ENCODE measurements at places on chromosomes 13 and 19.

- DNase-seq: no peak
Measured at GRCh38 chr13:49536144-49536873, 40.6 kb downstream of the PHF11 start.

- DNase-seq: no peak
Measured at GRCh38 chr19:40088299-40089047, 2.3 kb downstream of the ZNF780A start.

DNA sequence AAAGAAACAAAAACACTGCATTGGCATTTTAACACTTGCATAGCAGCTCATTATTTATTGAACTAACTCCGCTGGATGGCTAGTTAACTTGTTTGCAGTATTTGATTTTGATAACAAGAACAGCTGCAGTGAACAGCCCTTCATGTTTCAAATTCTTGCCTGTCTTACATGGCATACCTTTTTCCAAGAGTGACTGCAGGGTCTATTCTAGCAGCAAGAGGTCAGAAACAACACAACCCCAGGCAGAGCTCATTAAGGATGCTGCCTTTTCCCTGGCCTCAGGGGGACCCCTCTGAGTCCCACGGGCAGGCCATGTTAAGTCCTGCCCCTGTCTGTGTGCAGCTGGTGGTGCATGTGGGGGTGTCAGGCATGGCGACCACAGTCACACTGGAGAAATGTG, 16.6 kb downstream of the PGPEP1 start:
- no peak for DNase-seq

DNA sequence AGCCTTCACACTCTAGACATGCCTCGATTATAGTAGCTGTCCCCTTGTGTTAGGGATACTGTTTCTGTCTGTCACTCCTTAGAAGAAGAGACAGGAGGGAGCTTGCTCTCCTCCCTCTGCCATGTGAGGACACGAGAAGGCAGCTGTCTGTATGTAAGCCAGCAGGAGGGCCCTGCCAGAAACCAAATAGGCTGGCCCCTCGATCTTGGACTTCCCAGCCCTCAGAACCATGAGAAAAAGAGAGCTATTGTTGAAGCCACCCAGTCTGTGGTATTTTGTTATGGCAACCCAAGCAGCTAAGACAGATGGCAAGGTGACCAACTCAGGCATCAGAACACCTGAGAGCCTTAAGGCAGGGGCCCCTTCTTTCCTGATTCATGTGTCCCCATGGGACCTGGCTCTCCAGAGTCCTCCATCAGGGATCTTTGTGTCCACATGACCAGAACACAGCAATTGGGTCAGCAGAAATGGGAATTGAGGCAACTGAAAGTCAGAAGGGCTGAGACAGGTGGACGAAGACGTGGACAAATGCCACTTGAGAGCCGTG, 65.6 kb upstream of the NPAS1 start:
- no peak for DNase-seq

- DNase-seq: no peak
Measured at GRCh38 chr19:48456864-48457263, 1.5 kb downstream of the KCNJ14 start.

DNA sequence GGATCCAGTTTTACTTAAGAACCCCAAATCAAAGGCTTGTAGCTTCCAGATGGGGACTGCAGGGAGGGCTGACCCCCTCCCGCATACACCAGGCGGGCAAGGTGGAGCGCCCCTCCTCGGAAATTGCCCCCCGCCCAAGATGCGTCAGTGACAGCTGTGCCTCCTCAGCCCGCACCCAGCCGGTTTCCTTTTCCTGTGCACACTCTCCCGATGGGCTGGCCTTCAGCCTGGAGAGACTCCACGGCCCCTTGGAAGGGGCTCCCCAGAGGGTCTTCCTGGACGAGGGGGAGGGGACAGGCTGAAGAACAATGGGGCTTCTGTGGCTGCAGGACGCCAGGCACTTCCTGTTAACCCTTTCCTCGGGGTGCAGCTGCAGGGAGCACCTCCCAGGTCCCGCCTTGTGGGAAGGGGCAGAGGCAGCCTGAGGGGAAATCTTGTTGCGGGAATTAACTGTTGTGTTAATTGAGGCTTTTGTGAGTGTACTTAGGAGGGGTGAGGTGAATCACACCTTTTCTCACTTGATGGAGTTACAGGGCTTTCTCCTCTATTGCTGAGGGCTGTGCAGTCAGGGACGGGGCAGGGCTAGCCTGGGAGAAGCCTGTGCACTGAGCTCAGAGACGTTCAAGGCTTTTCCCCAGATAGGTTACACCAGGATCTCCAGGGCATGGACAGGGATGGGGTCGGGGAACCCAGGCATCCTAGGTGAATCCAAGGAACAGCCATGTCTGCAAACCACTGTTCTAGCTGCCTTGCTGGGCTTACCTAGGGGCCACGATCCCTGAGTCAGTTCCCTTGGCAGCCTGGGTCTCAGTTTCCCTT, 14.3 kb downstream of the IER2 start:
- peak; percentile 43 for DNase-seq

- no peak for DNase-seq
Measured at GRCh38 chr19:4359627-4360000, 16.3 kb downstream of the MPND start.

DNA sequence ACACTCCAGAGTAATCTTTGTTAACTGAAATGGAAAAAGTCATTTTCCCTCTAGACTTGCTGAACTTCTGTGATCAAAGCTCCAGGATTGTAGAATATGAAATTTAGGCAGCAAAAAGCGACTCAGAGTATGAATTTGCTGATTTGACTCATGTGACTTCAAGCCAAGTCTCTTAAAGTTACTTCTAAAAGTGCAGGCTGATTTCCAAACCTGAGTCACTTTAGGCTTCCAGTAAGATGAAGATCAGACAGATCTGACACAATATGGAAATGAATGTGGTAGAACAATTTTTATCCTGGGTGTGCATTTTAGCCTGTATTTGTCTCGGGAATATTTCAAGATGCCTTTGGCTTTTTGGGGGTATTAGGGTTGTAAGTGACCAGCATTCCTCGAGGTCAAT, 151.0 kb upstream of the TMTC4 start:
- DNase-seq: no peak

- no peak for DNase-seq
Measured at GRCh38 chr13:110137680-110138009, 169.3 kb downstream of the COL4A1 start.

- DNase-seq: no peak
Measured at GRCh38 chr19:56750658-56751057, 79.1 kb upstream of the ZNF835 start.

- DNase-seq: no peak
Measured at GRCh38 chr13:47890146-47890814, 110.8 kb downstream of the SUCLA2 start.

DNA sequence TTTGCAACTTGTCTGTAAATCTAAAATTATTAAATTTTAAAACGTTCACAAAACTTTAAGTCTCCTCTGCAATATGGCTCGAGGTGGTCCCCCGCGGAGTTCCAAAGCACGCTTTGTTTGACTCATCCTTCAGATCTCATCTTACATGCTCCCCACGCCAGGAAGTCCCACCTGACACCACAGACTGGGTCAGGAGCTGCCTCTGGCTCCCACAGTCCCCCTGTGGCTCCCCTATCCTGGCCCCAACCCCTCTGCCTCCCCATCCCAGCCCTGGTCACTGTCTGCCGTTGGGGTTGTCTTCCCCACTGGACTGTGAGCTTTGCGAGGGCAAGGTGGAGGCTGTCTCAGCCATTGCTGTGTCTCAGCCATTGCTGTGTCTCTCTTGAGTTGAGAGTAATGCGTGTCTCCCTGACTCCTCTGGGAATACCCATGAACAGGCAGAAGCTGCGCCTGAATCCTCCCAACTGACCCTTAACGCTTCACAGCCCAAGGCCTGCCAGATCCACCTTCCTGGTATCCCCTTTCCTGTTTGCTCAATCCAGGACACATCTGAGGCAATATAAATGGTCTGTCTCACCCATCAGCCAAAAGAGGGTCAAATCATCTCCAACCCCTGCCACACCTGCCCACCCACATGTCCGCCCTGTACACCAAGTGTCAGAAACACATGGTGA, 15.9 kb downstream of the DYRK1B start:
- DNase-seq: no peak

GRCh38 chr13:41411522-41411921, 45.8 kb upstream of the RGCC start:
- no peak for DNase-seq

- DNase-seq: no peak
Measured at GRCh38 chr19:40933025-40933424, 51.0 kb upstream of the CYP2A7 start.

- DNase-seq: no peak
Measured at GRCh38 chr19:19428746-19429145, 23.3 kb downstream of the GATAD2A start.

- DNase-seq: no peak
Measured at GRCh38 chr19:34831714-34832113, 58.7 kb upstream of the ZNF599 start.

- DNase-seq: no peak
Measured at GRCh38 chr13:42170029-42170428, 101.9 kb upstream of the AKAP11 start.

GRCh38 chr13:76378767-76379166, 507.4 kb downstream of the KCTD12 start:
- DNase-seq: no peak

DNA sequence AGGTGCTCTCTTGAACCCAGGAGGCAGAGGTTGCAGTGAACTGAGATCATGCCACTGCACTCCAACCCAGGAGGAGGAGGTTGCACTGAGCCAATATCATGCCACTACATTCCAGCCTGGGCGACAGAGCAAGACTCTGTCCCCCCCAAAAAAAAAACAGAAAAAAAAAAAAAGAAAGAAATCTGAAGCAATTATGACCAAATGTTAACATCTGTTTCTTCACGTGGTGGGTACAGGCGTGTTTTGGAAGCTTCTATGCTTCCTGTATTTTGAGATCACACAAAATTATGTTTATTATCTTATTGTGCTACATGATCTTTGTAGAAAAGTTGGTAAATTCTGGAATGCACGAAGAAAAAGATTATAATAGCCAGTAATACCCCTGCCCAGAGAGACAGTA, 2.7 kb upstream of the ACP5 start:
- no peak for DNase-seq

DNA sequence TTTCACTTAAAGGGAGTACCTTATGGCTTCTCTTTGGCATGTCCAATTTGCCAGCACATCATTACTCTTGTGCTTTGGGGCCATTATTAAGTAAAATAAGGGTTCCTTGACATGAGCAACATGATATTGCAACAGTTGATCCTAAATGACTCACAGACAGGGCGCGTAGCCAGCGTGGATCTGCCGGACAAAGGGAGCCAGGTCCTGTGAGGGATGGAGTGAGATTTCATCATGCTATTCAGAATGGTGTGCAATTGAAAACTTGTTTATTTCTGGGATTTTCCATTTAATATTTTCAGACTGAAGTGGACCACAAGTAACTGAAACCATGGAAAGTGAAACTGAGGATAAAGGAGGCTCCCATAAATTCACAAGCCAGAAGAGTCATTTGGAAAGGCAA, 48.6 kb upstream of the WASF3 start:
- DNase-seq: no peak

GRCh38 chr19:36125557-36125956, 10.3 kb downstream of the TBCB start:
- no peak for DNase-seq

- peak; percentile 59 for DNase-seq
Measured at GRCh38 chr19:3604987-3605343, 1.7 kb downstream of the TBXA2R start.

DNA sequence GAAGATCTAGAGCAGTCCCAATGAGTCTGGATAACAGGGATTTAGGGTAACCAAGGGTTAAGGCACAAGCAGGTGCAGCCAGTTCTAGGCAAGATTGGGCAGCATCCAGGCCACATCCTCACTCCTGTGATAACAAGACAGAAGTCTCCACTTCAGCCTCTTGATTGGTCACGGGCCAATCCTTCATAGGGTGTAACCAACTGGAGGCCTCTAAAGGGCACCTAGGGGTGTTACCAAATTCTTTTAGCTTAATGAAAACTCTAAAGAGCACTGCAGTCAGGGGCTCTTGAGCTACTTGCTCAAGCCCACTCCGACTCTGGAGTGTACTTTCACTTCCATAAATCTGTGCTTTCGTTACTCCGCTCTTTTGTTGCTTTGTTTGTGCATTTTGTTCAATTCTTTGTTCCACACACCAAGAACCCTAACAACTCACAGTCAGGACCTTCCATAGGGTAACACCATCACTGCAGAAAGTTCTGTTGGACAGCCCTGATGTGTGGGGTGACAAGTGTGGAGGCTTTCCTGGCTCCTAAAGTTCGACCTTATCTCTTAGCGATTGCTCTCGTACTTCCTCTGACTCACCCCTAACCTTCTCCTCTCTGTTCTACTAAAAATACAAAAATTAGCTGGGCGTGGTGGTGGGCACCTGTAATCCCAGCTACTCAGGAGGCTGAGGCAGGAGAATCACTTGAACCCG, 36.1 kb downstream of the ZSWIM9 start:
- no peak for DNase-seq

GRCh38 chr13:93118081-93118615, 108.5 kb upstream of the GPC6 start:
- DNase-seq: no peak

DNA sequence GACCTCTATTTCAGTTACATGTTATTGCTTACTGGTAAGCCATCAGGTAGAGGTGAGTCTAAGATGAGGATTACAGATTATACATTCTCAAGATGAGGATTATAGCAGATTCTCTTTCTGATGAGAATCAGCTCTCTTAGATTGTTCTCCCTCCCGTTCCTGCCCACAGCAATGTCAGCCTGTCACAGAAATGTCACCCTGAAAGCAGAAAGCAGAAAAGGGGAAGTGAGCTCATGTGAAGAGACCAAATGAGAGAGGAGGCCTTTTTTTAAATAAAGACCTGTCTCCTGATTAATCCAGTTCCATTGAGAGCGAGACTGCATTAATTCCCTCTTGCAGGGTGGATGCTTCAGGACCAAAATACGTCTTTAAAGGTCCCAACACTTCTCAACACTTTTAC, 445.6 kb downstream of the KCTD12 start:
- DNase-seq: no peak

DNA sequence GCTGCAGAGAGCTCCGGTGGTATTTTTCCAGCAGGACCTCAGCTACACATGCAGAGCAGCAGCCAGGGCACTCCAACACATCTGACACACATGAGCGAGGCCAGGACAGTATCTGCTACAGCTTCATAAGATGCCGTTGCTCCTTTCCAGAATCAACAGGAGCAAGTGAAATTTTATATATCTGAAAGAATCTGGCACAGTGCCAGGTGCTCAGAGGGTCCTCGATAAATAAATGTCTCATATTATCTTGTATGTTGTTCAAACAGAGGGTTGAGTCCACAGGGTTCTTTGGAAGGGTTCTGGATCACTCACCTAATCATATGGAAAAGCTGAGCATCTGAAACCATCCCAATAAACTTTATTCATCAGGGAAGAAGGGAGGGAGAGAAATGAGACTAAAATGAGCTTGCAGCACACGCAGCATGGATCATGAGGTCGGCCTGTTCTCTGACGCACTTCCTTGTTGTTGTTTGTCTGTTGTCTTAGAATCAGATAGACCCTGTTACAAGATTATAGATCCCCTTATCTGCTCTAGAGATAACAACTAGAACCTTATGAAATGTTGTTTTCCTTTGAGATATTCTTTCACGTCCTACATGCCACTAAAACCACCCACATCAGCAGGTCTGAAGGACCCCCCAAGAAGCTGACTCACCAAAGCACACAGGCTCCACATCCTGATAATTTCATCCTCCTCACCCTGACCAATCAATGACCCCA, 3.2 kb upstream of the METTL21C start:
- DNase-seq: no peak
